DND-41 (cell line): ENCODE measurements at places on chromosomes 5 and 9.

DNA sequence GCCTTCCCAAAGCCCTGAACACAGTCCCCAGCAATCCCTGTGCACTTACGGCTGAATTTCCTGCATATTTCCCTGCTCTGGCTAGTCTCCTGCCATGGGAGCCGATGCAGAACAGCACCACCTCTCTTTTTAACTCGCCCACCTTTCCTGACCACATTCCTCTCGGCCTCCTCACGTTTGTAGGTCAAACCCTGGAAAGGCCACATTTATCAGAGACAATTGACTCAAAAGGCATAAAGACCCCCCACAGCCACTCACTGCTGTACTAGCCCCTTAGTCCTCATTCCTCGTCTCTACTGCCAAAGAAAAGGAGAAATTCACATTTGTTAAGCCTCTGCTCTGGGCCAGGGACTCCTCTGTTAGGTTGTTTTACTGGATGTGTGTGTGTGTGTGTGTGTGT lies 43.6 kb downstream of the ENC1 start:
- no peak for DNase-seq

GRCh38 chr5:52283221-52283620 lies 504.5 kb upstream of the ITGA1 start:
- no peak for DNase-seq

DNA sequence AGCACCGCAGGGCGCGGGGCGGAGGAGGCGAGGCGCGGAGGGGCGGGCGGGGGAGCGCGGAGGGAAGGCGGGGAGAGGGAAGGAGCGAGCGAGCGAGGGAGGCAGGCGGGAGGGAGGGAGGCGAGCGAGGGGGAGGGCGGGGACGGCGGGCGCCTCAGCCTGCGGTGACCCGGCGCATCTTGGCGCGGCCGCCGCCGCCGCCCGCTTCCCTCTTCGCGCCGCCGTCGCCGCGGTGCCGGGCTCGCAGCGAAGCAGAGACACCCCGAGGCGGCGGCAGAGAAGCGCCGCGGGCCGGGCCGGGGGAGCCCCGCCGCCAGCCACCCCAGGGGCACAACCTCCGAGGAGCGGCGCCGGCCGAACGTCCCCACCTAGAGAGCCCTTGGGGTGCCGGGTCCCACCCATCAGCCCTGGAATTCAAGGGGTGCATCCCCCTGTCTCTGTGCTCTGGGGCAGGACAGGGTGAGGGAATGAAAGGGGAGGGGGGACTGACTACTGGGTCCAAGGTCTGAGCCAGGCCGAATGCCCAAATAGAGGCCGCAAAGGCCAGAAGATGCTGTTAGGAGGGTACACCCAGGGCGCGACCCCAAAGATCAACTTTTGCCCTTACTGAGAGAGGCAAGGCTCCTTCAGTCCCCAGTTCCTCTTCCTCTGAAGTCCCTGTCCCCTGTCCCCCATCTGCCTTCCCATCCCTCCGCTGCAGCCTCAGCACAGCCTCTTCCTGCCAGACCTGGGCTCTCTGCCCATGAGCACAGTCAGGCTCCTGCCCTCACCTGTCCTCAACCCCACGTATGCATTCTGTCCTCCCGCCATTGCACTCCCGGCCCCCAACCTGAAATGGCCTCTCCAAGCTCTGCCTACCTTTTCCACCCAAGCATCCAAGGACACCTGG lies at the start of gene ADAMTS2:
TSS of gene ADAMTS2 (minus strand) at position 29 of the 889 bp plus-strand sequence. CDS start 133 bp downstream, outside the sequence.
- DNase-seq = peak; percentile 68

- no peak for DNase-seq
Observed at GRCh38 chr5:45643056-45643455, 53.1 kb downstream of the HCN1 start.

DNA sequence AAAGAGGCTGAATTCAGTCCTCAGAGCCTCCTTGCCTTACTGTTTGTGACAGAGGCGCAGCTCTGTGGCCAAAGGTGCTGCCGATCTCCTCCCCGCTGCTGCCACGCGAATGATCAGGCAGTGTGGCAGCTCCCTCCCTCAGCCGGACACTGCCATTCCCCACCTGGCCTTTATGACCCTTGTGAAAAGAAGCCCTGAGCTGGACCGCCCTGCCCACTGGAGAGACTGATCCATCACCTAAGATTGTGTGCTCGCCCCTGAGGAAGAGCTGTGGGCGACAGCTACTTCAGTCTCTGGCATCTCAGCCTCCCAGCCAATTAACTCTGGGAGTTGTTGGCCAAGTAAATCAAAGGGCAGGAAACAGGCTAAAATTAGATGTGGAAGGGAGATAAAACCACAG lies 90.9 kb downstream of the CARTPT start:
- no peak for DNase-seq

- no peak for DNase-seq
Observed at GRCh38 chr5:68708156-68708841, 385.5 kb upstream of the SLC30A5 start.
